Renal cortical epithelial cell (primary cell): ENCODE measurements at places on chromosomes 4 and X. TPM values are rescaled to one million over a fixed set of nuclear protein-coding genes. Genes with fewer than 3 reads are reported as not detected.

DNA sequence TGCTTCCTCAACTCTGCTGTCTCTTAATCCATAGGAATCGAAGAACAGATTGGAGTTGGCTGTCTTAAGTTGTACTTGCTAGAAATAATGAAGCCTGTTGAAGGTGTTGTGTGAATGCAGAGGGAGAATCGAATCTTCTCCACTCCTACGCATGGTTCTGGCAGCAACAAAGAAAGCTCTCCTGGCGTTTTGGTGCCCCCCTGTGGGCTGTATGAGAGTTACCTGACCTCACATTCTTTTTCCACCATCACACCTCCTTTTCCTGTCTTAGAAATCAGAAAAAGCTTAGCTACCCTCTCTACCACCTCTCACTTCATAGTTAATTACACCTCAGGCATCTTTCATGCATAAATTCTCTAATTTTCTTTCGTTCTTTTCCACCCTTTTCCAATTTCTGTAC is 16.3 kb downstream of the KLF8 start:
- peak; percentile 31 for DNase-seq

DNA sequence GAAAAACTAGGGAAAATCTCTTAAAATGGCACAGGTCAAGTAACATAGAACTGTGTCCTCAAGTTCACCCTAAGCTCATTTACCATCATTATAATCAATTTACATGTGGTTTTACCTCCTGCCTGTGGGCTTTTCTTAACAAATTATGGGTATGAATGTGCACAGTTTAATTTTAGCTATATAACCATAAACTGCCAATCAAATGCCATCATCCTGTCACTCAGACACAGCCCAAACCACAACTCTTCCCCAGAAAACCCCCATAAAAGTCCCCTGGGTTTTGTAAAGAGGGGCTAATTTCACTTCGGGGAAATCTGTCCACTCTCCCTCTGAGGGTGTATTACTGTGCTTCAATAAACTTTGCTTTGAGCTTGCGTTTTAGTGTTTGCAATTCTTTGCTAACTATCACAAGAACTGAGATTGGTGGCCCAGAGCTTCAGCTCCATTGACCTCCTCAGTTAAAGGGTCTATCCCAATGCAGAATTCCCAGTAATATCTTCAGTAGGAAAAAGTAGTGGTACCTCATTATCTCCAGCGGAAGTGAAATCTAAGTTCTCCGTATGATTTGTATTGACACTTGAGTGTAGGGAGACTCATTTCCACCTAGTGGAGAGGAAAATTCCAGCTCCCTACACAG is 394.6 kb downstream of the SPOCK3 start:
- no peak for DNase-seq

DNA sequence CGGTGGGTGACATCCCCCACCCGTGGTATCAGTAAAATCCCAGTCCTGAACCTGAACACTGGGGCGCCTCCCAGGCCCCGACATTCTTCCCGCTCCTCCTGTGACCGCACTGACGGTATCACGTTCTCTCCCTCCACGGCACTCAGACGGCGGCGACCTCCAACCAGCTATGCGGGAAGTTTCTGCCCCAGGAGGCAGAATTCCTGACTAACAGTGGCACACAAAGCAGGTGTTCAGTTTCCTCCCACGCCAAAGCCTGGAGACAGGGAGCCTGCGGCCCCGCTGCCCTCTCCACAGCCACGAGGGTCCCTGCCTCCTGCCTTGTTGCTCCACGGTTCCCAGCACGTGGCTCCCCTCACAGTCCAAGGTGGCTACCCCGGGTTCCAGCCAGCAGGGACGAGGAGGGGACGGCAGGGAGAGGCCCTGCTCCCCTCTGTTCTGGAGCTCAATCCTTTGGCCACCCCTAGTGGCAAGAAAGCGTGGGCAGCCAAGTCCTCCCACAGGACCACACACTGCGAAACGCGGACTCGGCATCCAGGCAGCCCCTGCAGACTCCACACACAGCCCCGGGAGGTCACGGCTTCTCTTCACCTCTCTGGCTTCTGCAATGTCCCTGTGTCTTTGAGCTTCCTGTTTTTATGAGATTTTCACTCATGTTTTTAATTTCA is 15.2 kb downstream of the CTBP1 start:
- no peak for DNase-seq

DNA sequence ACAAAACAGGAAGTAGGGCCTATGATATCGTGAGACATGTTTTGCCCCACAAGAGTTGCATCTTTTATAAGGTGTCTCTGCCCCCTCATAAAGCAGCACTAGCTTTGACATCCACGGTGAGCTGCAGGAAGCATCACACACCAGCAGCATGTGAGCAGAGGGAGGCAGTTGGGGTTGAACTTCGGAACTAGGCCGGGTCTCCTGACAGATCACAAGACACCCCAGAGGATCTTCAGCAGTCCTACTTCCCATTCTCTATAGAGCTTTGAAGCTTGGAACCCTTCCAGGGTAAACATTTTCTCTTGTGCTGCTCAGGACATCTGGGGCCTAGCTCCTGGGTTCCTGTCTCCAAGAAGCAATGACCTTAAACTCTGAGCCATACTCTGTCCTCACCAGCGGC is 27.5 kb downstream of the YY2 start:
- DNase-seq = peak; percentile 27

DNA sequence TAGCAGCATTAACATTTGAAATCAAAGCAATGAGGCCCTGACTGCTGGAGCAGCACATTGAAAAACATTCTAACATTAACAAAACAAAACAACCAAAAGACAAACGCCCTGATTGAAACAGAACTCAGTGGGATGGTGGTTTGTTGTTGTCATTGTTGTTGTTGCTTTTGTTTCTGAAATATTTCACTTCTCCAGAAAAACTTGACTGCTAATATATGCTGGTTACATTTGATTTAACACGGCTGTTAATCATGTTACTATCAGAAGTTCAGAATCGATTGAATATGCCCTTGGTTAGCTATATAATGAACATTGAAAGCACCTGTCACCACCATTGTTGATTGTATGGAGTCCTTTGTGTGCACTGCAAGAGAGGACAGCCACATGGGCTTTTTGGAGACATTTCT is 790.4 kb upstream of the GALNTL6 start:
- no peak for DNase-seq

- DNase-seq = no peak
Observed at GRCh38 chrX:153511784-153512500, 5.5 kb upstream of the ATP2B3 start.

GRCh38 chr4:119730671-119730950 is 102.0 kb upstream of the PDE5A start:
- no peak for DNase-seq

DNA sequence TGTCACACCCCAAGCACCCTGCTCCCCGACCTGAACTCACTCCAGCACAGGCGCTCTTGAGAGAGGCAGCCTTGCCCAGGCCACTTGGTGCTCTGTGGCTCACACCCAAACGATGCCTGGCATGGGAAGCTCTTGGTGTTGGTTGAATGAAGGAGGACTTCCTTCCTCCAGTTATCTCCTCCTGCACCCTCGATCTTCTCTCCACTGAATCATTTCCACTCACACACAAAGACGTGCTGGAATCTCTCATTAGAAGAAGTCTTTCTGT is 90.5 kb upstream of the TRIM2 start:
- no peak for DNase-seq

DNA sequence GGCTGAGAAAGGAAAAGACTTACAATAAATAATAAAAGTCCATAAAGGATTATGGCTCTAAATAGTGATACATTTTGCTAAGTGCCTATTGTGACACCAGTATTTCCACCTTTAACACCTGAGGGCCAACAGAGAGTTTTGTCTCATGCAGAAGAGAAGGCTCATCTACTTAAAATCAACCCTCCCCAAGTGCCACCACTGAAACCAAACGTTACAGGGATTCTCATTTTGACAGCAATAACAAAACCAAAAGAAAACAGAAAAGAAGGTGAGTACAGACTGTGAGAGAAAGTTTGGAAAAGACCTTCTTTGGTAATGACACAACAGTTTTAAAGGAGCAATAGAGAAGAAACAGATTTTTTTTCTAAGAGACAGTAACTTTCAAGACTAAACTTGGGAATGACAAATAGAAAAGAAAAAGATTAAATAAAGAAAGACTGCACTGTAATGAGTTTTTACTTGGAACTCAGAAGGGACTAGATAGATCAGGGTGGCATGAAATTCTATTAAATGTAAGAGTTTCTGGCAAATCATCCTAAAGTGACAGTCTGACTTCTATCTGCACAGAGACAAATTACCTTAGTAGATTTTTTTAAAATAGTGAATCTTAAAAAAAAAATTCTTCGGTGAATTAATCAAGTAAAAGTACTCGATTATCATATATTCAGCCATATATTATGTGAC is 109.7 kb downstream of the ZNF827 start:
- DNase-seq = no peak

AKAP14 gene
- total RNA-seq = not detected in 2 replicates

CLCN4 gene
- 2.6 and 4.2 TPM in 2 replicates for total RNA-seq

TRPC5OS gene
- not detected in 2 replicates for total RNA-seq

PRDM8 gene
- 0.50 and 1.7 TPM in 2 replicates for total RNA-seq
